ENCODE measurements at places on chromosomes 16 and 17.

- no peak for DNase-seq
These were observed 83.3 kb downstream of the TBC1D16 start for GRCh38 chr17:79952265-79952877.

DNA sequence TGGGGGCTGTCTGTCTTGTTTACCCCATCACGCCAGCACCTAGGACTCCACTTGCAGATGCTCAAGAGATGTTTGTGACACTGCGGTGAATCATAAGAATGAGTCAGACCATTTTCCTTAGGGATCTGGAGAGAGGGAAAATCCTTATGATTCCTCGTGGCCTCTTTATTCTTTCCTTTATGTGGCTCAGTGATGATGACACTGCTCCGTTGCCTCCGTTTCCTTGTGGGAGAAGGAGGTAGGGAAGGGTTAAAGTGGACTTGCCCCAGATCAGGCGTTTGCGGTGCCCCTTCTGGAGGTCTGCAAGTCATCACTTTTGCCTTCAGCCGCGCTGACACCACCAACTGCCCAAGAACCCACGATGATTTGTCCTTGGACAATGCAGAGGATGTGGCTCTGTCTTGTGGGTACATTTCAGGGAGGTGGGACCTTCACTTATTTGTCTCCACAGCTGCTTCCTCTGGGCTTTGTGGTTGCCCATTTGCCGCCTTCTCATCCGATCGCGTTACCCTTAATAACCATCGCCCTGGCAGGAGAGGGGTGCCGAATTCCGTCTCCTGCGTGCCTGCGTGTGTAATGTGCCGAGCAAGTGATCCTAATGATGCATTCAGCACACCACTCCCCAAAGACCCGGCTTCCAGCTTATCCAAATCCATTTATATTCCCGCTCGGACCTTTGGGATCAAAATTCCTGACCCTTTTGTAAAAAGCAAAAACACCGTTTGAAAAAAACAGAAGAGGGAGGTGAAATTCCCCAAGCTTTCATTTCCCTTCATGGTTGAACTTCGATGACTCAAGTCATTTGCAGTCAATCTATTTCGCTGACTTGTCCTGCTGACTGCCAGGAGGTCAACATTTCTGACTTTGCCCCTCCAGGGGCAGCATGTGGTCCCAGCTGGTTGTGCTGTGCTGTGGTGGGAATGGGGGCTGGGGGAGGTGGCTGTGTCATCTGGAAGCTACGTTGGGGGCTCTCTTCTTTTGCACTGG lies 87.2 kb upstream of the IRX3 start:
- peak; percentile 3 for DNase-seq

GRCh38 chr16:87235810-87236515 lies 81.2 kb downstream of the C16orf95 start:
- peak; percentile 39 for DNase-seq

DNA sequence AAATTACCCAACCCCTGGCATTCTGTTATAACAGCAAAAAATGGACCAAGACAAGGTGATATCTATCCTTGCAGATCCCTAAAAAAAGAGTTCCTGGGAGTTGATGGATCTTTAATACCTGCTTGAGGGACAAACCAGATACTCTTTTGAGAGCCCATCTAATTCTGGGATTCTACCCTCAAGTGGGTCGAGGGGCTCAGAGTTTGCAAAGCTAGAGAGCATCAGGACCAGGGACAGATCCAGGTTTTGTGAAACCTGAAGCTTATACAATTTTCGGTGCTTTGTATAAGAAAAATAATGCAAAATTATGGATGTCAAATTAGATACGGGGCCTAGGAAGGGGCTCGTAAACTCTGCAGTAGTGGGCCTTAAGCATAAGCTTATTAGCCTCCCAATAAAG lies 130.5 kb upstream of the CRHR1 start:
- no peak for DNase-seq

DNA sequence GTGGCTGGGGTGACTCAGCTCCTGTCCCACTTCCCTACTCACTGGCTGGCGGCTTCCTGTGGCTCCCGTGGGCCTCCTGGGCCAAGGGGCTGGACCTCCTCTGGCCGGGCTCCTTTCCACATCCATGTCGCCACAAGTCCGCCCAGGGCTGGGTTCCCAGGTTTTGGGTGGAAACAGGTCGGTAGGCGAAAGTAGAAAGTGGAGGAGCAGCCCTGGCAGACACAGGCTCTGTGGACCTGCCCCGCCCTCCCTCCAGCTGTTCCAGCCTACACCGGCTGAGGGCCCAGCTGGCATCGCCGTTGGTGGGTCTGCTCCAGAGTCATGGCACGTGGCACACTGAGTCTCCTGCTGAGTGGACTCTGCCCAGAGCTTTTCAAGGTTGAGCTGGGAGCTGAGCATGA lies 28.7 kb downstream of the GSE1 start:
- DNase-seq, result no peak

- DNase-seq, result no peak
These were observed 2.6 kb downstream of the ATXN7L3 start for GRCh38 chr17:44197107-44197506.

- DNase-seq, result no peak
These were observed 18.9 kb downstream of the MMP15 start for GRCh38 chr16:58044266-58045019.

DNA sequence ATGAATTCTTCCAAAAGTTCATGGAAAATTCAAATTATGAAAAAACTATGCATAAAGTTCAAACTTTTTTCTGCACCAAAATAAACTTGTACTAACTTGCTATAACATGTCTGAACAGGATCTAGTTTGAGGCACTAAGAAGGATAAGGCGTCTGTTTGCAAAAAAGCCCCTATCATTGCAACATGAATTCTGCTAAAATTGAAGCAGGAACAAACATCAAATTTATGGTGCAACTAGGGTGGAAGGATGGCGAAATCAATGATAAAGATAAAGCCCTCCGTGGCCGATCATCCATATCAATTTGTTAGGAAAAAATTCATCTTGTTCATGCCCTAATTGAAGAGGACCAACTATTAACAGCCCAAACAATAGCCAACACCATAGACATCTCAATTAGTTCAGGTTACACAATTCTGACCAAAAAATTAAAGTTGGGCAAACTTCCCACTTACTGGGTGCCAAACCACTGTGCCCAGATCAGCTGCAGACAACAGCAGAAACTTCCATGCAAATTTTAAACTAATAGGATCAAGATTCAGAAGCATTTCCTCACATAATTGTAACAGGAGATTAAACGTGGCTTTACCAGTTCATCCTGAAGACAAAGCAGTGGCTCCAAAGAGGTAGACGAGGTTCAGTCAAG lies 12.9 kb downstream of the IL21R start:
- DNase-seq, result no peak

DNA sequence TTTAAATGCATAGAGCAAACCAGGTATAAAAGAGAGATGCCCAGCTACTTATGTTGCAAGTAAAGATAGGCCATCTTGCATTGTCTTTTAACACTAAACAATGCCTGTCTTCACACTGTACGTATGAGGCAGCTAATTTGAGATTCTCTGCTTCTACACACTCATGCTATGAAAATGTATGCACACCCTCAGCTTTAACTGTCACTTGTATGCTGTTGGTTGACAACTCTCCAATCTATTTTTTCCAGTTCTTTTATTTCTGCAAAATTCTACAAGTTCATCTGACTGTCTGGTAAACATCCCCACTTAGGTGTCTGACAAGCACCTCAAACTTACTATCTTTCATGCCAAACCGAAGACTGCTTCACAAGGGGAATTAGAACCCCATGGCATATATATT lies 131.7 kb upstream of the SOX9 start:
- no peak for DNase-seq

GRCh38 chr17:46836500-46836899 lies 14.9 kb upstream of the WNT9B start:
- peak; percentile 19 for DNase-seq

DNA sequence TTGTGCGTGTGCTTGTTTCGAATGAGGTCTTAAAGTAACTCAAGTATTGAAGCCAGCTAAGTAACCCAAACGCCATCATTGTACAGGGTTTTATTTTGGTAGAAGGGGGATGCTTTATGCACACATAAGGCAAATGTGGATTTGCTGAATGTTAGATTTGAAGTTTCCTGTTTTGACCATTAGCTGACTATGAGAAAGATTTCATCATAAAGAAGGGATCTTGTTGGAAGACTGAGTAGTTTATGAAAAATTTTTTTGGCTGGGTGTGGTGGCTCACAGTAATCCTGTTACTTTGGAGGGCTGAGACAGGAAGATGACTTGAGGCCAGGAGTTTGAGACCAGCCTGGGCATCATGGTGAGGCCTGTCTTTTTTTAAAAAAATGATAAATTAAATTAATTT lies 10.0 kb upstream of the ZFP3 start:
- DNase-seq, result no peak

DNA sequence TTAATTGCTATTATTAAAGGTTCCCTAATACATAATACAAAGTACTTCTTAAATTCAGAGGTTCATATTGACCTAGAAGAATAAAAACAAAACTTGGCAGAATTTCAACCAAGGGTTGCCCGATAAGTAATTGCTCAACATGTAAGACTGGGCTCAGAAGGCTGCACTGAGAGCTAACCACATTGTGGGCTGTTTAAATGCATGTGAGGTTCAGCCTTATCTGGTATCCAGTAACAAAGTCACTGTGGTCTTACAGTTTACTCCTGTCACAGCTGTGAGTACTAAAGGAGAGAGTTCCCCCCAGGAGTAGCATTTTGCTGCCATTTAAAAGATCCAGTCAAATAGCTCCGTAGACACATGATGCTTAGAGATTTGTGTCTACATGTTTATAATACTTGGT lies 1.6 kb upstream of the DHRS11 start:
- DNase-seq, result no peak

GRCh38 chr17:79750650-79751545 lies 20.2 kb downstream of the ENPP7 start:
- DNase-seq, result no peak

DNA sequence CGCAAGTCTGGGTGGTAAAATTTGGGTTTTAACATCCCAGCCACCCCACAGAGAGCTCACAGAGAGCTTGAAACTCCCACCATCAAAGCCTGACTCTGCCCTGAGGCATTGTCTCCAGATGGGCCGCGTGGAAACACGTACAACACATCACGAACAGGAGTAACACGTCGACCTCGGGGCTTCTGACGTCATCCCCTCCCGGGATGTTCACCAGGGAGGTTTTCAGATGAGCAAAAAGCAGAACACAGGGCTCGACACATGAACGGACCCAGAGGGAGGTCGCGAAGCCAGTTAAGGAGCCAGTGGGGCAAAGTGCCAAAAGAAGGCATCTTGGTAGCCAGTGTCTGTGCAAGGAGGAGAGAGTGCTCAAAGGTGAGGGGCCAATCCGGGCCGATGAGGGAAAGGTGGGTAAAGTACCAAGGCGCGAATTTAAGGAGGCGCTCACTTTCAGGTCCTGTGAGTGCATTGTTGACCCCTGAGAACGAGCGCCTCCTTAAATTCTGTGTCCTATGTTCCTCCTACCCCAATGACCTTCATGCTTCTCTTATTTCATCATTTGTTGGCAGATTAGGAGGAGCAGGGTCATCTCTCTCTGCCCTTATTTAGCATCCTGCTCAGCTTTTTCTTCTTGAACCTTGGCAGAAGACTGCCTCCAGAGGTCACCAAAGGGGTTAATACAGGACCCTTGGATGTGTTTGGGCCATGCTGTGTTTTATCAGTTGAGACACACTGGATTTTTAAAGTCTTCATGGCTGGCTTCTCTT lies 5.6 kb downstream of the RCVRN start:
- DNase-seq, result no peak

DNA sequence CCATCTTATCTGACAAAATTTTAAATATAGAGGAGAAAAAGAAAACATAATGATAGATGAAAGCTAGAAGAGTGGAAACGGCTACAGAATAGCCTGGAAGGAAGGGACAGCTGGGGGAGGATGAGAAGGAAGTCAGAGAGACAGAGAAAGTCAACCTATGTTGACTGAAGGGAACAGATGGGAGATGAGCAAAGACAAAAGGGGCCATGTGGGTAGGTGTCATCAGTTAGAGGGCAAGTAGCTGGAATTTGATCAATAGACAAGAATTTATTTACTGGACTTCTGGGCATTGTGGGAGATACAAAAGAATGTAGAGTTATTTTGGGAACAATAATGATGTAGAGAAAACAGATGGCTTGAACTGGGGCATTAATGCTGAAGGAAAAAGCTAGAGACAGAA lies 194.4 kb downstream of the ANKFN1 start:
- no peak for DNase-seq

GRCh38 chr16:55470533-55471371 lies 8.2 kb upstream of the MMP2 start:
- DNase-seq, result no peak

GRCh38 chr16:54381601-54382313 lies 95.2 kb upstream of the IRX3 start:
- DNase-seq, result no peak

GRCh38 chr17:79545251-79546005 lies 65.4 kb downstream of the RBFOX3 start:
- no peak for DNase-seq

GRCh38 chr17:81537343-81537855 lies 9.2 kb downstream of the FSCN2 start:
- no peak for DNase-seq

DNA sequence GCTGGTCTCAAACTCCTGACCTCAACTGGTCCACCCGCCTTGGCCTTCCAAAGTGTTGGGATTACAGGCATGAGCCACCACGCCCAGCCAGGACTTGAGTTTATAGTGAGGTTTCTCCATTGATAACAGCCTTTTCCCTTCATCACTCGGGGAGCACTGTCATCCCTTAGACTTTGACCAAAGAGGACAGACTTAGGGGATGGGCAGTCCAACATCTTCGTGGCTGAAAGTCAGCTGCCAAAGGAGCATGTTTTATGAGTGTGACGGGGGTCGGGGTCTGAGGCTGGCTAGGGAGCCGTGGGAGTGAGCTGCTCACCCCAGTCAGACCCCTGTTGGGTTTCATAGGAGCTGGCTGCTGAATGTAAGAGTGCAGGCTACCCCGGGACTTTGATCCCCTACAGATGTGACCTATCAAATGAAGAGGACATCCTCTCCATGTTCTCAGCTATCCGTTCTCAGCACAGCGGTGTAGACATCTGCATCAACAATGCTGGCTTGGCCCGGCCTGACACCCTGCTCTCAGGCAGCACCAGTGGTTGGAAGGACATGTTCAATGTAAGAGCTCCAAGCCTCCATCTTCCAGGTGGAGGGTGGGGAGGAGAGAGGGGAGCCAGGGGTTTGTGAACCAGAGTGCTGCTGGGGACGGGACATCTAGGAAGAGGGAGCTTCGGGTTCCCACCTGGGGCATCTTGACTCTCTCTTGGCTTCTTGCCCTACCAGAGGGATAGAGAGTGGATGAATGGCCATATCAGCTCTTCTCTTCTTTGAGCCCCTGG lies 3.1 kb downstream of the DHRS11 start:
- no peak for DNase-seq

DNA sequence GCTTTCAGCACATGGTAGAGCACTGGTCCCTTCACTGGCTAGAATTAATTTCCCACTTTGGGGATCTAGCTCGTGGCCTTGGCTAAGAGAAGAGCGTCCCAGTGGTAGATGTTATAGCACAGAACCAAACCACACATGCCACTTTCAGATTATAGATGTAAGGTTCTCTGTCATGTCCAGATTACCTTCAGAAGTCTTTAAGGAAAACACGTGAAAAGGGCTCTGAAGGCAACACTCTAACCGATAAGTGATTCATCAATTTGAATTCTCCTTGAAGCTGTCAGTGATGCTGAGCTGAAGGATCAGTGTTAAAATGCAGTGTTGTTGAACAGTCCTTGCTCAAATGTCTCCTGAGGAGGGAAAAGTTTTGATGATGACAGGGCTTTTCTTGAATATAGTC lies 43.5 kb upstream of the VPS4A start:
- no peak for DNase-seq
